ENCODE measurements at places on chromosomes 5 and 9.
A peak's percentile ranks its signal among the peaks of the same experiment; 100 is the strongest.

- DNase-seq, result no peak
These were observed 478.8 kb downstream of the CETN3 start for GRCh38 chr5:89930591-89931392.

- DNase-seq, result peak; percentile 69
These were observed 92.3 kb downstream of the LMX1B start for GRCh38 chr9:126705767-126706697.

GRCh38 chr9:114097613-114098020 lies 1.5 kb downstream of the KIF12 start:
- DNase-seq, result no peak

DNA sequence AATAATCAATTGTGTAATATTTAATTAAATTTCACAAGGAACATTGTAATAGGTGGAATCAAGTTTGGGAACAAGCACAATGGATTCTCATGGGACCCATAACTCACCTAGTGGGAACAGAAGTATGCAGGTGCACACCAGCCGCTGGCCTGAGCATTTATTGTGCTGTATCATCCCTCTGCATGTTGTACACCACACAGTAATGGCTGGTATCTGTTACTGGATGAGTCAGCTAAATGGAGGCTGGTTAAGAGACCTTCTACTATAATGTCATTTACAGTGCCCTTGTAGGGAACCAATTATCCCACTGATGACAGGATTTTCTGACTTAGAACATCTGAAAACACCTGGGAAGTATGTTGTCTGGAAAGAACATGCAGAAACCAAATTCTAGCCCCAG lies 3.2 kb upstream of the MAP3K1 start:
- DNase-seq, result no peak

GRCh38 chr9:94991961-94992907 lies 265.7 kb downstream of the AOPEP start:
- no peak for DNase-seq

GRCh38 chr9:75088646-75089372 lies 495 bp downstream of the OSTF1 start:
- peak; percentile 23 for DNase-seq

GRCh38 chr5:159667286-159667685 lies 249.0 kb upstream of the ADRA1B start:
- no peak for DNase-seq

DNA sequence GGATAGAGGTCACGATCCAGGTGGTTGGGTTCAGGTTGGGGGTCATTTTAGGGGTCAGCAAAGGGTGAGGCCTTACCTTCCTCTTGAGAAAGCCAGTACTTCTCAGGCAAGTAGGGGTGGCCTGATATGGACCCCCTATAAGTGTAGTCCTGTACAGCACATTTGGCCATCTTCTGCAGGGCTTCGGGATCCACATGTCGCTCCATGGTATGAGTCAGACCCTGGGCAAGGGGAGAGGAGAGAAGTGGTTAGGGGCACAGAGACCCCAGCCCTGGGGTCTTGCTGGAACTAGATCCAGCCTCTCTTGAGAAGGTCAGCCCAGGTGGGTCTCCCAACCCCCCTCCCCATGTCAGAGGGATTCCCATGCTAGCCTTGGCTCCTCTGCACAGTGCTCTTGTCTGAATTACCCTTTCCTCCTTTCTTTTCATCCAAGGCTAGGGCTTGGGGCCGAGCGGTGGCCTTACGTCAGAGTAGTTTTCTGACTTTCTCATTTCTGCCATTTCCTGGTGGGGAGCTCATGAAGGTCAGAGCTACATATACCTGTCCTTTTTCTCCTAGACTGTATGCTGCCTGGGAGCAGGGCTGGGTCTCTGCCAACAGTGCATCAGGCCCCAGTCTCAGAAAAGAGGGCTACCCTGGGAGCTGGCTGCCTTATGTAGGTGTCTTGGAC lies 9.0 kb upstream of the MYORG start:
- no peak for DNase-seq

GRCh38 chr5:16013334-16014065 lies 166.1 kb downstream of the MARCHF11 start:
- DNase-seq, result no peak

GRCh38 chr5:1543398-1544293 lies 19.9 kb upstream of the LPCAT1 start:
- DNase-seq, result no peak

DNA sequence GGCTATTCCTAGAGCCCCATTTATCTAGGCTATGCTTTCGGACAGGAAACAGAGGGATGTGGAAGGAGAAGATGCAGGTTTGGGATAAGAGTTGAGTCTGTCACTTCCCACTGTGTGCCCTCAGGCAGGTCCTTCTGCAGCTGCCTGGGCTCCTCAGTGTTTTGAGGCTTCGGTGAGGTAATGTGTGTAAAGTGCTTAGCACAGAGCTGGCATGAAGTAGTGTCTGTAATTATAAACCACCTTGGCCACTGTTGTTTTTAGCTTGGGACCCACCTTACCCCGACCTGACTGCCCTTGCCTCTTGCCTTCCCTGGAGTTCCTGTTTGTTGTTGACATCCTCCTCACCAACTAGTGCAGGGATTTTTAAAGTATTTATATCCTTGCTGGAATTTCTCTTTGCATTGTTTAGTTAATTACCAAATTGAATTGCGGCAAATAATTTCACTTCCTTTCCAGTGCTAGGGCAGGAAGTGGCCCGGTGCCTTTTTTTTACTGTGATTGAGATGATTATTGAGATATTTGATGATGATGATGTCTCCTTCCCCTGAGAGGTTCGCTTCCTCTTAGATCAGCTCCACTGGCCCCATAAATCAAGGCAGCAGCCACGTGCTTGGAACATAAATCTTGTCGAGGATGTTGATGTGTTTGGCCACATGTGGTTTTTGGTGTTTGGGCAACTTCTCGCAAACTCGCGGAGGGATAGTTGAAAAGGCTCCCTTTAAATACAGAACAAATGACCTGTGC lies 38.3 kb upstream of the DAB2IP start:
- DNase-seq, result no peak

DNA sequence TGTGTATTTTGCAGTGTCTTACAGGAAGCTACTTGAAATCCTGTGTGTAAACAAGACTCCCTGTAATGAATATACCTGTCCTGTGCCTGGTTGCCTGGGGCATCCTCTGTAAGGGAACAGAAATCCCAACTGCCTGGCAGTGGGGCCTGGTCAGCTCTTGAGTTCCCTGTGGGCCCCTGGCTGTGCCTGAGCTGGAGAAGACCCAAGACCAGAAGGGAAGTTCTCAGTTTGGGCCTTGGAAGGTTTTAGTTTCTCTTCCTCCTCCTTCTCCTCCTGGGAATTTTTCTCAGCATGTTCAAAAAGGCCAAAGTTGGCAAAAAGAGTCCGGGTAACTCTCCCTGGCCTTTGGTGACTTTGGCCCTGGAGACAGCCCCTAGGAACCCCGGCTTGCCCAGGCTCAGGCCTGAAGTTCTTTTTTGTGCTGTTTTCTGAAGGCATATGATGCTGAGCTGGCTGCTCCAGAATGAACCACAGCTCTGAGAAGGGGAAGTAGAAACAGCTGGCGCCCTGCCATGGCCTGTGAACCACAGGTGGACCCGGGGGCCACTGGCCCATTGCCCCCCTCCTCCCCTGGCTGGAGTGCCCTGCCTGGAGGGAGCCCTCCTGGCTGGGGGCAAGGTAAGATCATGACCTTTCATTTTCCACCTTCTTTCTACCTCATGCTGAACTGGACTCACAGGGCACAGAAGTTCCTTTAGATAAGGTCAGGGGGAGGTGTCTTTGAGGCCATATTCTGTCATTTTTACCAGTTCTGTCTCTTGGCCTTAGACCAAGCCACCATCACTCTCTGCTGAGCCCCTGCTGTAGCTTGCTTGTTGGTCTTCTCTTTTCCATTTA lies 5.8 kb downstream of the TMEM268 start:
- no peak for DNase-seq

Data from activated CD4-positive, alpha-beta T cell treated with anti-CD3 and anti-CD28 coated beads for 24 hours (primary cell).